Neural crest cell (in vitro differentiated cells): ENCODE measurements at places on chromosomes 2 and 18. TPM values are rescaled to one million over a fixed set of nuclear protein-coding genes. Genes with fewer than 3 reads are reported as not detected.

DNA sequence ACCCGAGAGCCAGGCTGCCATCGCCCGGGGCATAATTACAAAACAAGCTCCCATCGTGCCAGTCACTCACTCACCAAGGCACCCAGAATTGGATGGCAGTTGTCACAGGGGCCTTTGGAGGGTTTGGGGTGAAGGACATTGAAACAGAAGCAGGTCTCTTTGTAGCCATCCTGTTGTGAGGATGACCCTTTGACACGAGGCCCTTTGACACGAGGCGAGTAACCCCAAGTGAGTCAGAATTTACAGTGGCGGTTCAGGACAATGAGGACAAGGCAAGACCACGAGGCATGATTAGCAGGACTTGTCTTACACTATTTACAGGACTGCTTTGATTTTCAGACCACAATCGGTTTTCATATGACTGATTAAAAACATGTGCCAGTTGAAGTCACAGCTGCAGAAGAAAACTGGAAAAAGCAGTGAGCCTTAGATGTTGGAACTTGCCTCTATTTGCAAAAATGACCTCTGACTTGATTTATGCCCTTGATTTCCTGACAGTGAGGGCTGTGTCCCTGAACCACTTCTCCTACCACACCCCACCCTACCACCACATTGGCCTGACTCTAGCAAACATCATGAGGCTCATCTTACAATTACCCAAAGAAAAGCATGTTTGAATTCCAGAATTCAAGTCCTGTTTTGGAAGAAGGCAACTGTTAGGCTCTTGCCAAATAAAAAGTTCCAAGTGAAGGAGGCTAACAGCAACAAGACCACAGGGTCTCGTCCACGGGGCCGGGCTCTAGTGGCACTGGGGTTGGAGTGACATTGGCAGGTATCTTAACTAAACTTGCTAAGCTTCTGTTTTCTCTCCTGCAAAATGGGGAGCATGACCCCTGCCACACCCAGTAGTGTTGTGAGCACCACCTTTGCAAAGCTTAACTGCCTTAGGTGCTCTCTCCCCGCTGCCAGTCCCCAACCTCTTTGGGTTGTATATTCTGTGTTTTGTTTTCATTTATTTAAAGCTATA lies 64.4 kb upstream of the FOSL2 start:
- H3K4me1 ChIP-seq = peaks cover 36% of the 10 kb centered on the region
- no peak for DNase-seq
- no peaks in the 10 kb centered on the region for H3K36me3 ChIP-seq

GRCh38 chr2:9097239-9097638 lies 93.8 kb upstream of the MBOAT2 start:
- H3K27ac ChIP-seq = no peak overlapping the region
- peaks cover 6% of the 10 kb centered on the region for H3K27me3 ChIP-seq
- no peaks in the 10 kb centered on the region for H3K36me3 ChIP-seq
- no peak for DNase-seq
- peaks cover 29% of the 10 kb centered on the region for H3K4me1 ChIP-seq

GRCh38 chr18:902229-902628 lies 2.4 kb upstream of the ADCYAP1 start:
- peaks cover 95% of the 10 kb centered on the region for H3K27me3 ChIP-seq
- H3K4me3 ChIP-seq = no peak overlapping the region
- H3K36me3 ChIP-seq = no peaks in the 10 kb centered on the region
- H3K4me1 ChIP-seq = peaks cover 18% of the 10 kb centered on the region
- DNase-seq = no peak
- no peak overlapping the region for H3K27ac ChIP-seq

DSG4 gene
- total RNA-seq = not detected in 2 replicates

SLC9A2 gene
- total RNA-seq = 0.09 TPM in 1 of 2 replicates, not detected in the other

KCNF1 gene
- 0.93 and 1.1 TPM in 2 replicates for total RNA-seq

GRCh38 chr18:62324917-62325805 lies at the start of gene TNFRSF11A:
TNFRSF11A (plus strand) TSS chr18:62325310; CDS start chr18:62325353, 43 bp downstream.
- no peak for DNase-seq
- peaks cover 10% of the 10 kb centered on the region for H3K4me1 ChIP-seq
- H3K27ac ChIP-seq = no peak within 1 kb of the TSS

AQP12A gene
- not detected in 2 replicates for total RNA-seq

ASB1 gene
- total RNA-seq = 37.5 and 39.9 TPM in 2 replicates

DNA sequence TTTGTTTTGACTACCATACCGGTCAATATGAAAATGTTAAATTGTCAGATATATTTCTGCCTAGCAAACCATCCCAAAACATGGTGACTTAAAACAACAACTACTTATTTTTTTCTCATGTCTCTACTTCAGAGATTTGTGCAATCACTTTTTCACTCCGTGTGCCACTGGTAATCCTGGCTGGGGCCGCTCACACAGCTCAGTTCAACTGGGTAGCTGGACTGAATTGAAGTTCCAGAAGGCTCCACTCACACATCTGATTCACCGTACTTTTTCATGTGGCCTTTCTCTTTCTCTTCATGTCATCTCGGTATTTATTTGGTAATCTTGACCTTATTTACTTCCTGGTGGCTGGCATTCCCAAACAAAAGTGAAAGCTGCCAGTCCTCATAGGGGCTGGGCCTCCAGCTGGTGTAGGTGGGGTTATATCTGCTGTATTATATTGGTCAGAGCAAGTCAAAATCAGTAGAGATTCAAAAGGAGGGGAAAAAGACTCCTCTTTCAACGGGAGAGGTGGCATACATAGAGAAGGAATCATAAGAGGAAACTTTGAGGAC lies 513.9 kb upstream of the NXPH2 start:
- H3K4me1 ChIP-seq = no peaks in the 10 kb centered on the region
- no peaks in the 10 kb centered on the region for H3K36me3 ChIP-seq
- H3K27ac ChIP-seq = no peak overlapping the region
- no peak overlapping the region for H3K4me3 ChIP-seq
- DNase-seq = no peak

DNA sequence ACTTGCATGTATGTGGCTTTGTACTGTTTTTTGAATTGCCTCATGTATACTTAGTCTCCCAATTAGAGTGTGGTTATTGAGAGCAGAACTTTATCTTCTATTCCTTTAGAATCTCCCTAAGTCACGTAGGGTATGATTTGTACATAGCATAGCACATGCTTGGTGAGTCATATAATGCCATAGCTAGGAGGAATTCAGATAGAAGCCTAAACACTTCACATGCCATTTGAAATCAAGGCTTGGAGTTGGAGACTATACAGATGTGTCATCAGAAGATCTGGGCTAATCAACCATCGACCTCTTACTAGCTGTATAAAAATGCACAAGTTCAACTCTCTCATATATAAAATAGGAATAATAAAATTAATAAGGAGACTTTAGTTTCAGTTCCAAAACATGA lies 222.6 kb upstream of the ST6GAL2 start:
- peaks cover 8% of the 10 kb centered on the region for H3K4me1 ChIP-seq
- H3K27me3 ChIP-seq = no peaks in the 10 kb centered on the region
- no peak overlapping the region for H3K4me3 ChIP-seq
- peaks cover 2% of the 10 kb centered on the region for H3K36me3 ChIP-seq
- DNase-seq = no peak
- H3K27ac ChIP-seq = no peak overlapping the region

- no peak for DNase-seq
- no peaks in the 10 kb centered on the region for H3K4me1 ChIP-seq
- no peaks in the 10 kb centered on the region for H3K36me3 ChIP-seq
- H3K27me3 ChIP-seq = no peaks in the 10 kb centered on the region
- no peak overlapping the region for H3K27ac ChIP-seq
These were observed 50.9 kb downstream of the TTN start for GRCh38 chr2:178756343-178756742.

EPB41L3 gene
- 12.4 and 13.1 TPM in 2 replicates for total RNA-seq

- peaks cover 14% of the 10 kb centered on the region for H3K36me3 ChIP-seq
- DNase-seq = no peak
- no peak overlapping the region for H3K4me3 ChIP-seq
- peaks cover 36% of the 10 kb centered on the region for H3K4me1 ChIP-seq
- H3K27me3 ChIP-seq = no peaks in the 10 kb centered on the region
- no peak overlapping the region for H3K27ac ChIP-seq
These were observed 8.7 kb downstream of the TET3 start for GRCh38 chr2:73993376-73993775.

DNA sequence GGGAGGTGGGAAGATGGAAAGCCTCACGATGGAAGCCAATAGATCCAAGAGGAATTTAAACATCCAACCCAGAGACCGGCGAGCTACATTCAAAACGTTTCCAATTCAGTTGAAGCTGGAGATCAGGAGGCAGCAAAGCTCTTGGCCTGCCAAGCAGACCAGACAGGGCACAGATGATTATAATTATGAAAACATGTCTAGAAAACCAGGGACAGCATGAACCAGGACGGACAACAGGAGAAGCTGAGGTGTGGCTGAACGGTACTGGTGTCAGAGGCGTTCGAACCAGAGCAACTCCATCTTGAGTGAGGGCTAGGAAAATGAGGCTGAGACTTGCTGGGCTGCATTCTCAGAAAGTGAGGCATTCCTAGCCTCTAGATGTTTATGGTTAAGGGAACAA lies 102.2 kb upstream of the CCDC150 start:
- no peaks in the 10 kb centered on the region for H3K4me1 ChIP-seq
- no peak overlapping the region for H3K27ac ChIP-seq
- no peak for DNase-seq

DNA sequence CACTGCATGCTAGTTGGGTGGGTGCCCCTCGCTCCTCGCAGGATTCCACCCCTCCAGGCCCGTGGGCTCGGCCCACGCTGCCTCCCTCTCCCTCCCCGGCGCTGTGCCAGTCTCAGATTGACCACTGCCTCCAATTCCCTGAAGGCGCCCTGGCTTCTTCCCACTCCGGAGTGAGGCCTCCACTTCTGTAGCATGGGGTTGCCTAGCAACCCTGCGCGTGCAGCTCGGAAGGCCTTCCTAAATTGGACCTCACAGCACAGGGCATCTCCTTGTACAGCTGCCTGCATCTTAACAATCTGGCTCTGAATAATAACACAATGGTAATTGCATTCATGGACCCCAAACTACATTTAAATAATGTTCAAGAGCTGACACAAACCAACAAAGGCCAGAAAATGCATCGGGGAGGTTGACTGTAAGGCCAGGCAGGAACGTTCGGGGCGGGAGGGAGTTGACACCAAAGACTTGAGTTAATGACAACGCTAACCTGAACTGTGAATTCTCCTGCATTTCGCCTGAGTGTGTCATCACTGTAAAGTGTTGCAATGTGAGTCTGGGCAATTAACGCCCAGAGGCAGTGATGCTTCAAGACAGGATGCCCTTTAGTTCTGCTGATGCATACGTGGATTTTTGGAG lies 222.9 kb downstream of the ZBTB7C start:
- H3K4me1 ChIP-seq = peaks cover 21% of the 10 kb centered on the region
- peaks cover 68% of the 10 kb centered on the region for H3K27me3 ChIP-seq
- H3K27ac ChIP-seq = peak overlapping the region; percentile 1
- DNase-seq = peak; percentile 37

CNRIP1 gene
- 36.6 and 37.3 TPM in 2 replicates for total RNA-seq

DNA sequence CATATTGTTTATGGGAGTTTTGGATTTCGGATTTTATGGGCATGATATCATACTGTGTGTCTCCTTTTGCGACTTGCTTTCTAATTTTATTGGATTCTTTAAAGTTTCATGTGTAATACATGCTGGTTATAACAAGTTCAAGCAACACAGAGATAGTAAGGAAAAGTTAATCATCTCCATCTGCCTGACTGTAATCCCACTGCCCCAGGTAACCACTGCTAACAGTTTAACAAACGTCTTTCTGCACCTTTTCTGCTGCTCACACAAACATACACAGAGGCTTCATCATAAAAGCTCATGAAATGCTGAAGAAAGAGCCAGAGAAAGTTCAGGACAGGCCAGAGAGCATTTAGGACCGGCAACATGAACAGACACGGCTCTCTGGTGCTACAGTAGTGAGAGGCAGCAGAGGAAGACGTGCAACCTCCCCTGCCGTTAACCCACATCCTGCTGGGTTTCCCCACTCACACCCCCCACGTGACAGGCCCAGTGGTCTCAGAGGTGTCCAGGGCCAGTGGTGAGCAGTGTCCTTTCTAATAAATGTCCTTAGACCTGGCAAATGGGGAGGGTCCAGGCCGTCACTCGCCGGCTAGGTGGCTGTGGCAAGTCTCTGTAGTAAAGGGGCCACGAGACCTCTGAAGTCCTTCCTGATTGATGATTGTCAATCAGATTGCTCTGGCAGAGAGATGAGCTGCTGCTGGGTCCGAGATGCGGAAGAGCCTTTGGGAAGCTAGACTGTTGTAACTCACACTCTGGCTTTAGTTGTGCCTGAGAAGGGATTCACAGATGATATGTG lies 43.0 kb upstream of the SLC1A4 start:
- H3K27ac ChIP-seq = no peak overlapping the region
- no peaks in the 10 kb centered on the region for H3K27me3 ChIP-seq
- H3K36me3 ChIP-seq = no peaks in the 10 kb centered on the region
- H3K4me1 ChIP-seq = no peaks in the 10 kb centered on the region

- H3K4me3 ChIP-seq = no peak overlapping the region
- H3K36me3 ChIP-seq = peaks cover 7% of the 10 kb centered on the region
- no peaks in the 10 kb centered on the region for H3K27me3 ChIP-seq
- no peak for DNase-seq
These were observed 81.5 kb downstream of the PIGN start for GRCh38 chr18:62105376-62105775.

- H3K27ac ChIP-seq = no peak overlapping the region
- no peak overlapping the region for H3K4me3 ChIP-seq
These were observed 255.1 kb downstream of the EIPR1 start for GRCh38 chr2:3122525-3122924.

- H3K27me3 ChIP-seq = peaks cover 3% of the 10 kb centered on the region
- H3K4me3 ChIP-seq = no peak overlapping the region
- H3K36me3 ChIP-seq = no peaks in the 10 kb centered on the region
- no peak overlapping the region for H3K27ac ChIP-seq
- H3K4me1 ChIP-seq = no peaks in the 10 kb centered on the region
- no peak for DNase-seq
These were observed 51.2 kb downstream of the WDR75 start for GRCh38 chr2:189492451-189492850.

MBP gene
- total RNA-seq = 1.6 and 2.0 TPM in 2 replicates

GRB14 gene
- total RNA-seq = 0.82 and 0.93 TPM in 2 replicates

MSGN1 gene
- not detected in 2 replicates for total RNA-seq

- DNase-seq = peak; percentile 48
- H3K36me3 ChIP-seq = no peaks in the 10 kb centered on the region
- H3K4me1 ChIP-seq = peaks cover 28% of the 10 kb centered on the region
- H3K27ac ChIP-seq = no peak overlapping the region
- peak overlapping the region; percentile 87 for H3K4me3 ChIP-seq
- peaks cover 61% of the 10 kb centered on the region for H3K27me3 ChIP-seq
These were observed 935 bp upstream of the RAMP1 start for GRCh38 chr2:237858294-237859081.
